NCI-H1105 (cell line): ENCODE measurements at places on chromosomes 5 and 9.

GRCh38 chr9:129408535-129409215, 212.2 kb downstream of the C9orf50 start:
- no peak for DNase-seq

DNA sequence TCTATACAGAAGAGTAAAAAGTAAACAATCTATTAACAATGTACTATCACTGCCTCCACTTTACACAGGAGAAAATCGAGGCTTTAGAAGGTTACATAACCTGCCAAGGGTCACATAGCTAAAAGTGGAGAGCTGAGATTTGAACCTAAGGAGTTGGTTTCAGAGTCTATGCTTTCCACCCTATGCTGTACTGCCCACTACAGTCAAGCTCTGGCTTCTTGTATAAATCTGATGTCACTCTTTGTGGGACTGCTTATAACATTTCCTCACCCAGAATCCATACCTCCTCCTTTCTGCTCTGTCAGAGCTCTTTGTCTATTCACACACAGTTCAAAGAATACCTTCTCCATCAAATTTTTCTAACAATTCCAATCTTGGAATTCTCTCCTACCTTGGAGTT, 503.1 kb downstream of the RAB3C start:
- no peak for DNase-seq

GRCh38 chr5:7638456-7638855, 212.5 kb downstream of the CFAP90 start:
- DNase-seq, result no peak

DNA sequence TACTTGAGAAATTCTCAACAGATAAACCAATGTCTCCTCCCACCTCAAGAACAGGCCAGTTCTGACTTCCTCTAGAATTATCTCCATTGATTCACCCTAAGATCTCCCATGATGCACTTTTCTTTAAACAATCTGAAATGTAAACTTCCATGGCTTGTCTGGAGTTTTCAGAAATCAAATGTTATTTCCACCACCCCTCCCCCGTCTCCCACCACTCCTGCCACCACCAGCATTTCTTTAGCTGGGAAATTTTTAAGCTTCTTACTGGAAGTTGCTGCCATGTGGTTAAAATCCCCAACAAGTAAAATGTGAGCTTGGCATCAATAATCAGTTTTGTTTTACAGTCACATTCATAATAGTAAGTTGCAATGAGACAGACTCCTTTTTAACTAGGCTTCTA, 32.8 kb upstream of the BASP1 start:
- no peak for DNase-seq
